ENCODE measurements at places on chromosomes 3 and 15. TPM values are rescaled to one million over a fixed set of nuclear protein-coding genes. Genes with fewer than 3 reads are reported as not detected.

MOBP gene
- total RNA-seq = not detected

STX19 gene
- 0.07 TPM for total RNA-seq

ITIH3 gene
- 2.5 TPM for total RNA-seq

SENP8 gene
- 1.9 TPM for total RNA-seq

BBX gene
- 83.9 TPM for total RNA-seq

UBA7 gene
- 54.4 TPM for total RNA-seq

NEK11 gene
- 6.5 TPM for total RNA-seq

PLSCR2 gene
- total RNA-seq = not detected

Measured in smooth muscle cell of the pulmonary artery (primary cell).